ENCODE measurements at places on chromosomes 7 and 10.

GRCh38 chr7:33719059-33719581, 186.2 kb upstream of the BMPER start:
- DNase-seq: no peak

GRCh38 chr10:63901228-63901627, 380.0 kb downstream of the REEP3 start:
- DNase-seq: no peak

DNA sequence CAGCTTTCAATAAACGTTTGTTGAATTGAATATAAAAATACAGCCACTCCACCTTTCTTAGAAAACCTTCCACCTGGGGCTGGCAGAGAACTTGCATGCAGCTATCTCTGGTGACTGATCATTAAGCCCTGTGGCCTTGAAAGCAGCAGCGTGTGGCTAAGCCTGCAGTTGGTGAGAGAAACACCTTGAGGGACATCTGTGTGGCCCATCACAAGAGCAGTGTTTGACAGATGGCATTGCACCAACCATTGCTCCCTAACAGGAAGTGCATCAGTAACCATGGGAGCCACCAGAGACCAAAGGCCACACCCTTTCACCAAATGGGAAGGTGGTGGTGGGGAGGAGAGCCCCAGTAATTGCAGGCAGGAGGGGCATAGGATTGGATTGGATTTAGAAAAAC, 22.4 kb downstream of the RHOBTB1 start:
- no peak for DNase-seq

DNA sequence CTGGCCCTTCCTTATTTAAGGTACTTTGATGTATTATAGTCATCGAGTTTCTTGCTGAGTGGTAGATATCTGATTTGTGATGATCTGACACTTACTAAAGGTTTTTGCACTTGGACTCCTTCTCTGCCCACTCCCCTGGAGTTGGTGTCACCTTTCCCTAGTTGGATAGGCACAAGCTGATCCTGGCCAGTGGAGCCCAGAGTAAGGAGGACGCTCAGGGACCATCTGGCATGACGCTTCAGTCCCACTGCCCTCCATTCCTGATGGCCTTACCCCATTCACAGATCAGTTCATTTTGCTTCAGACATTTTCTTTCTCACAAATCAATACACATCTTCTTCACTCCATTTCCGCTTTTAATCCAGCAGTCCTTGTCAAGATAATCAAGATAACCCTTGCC, 20.1 kb downstream of the ASB15 start:
- DNase-seq: no peak

GRCh38 chr7:134933460-134934068, 52.7 kb upstream of the AGBL3 start:
- DNase-seq: no peak

- no peak for DNase-seq
Measured at GRCh38 chr10:44853148-44853734, 57.9 kb upstream of the TMEM72 start.

- DNase-seq: no peak
Measured at GRCh38 chr10:58137813-58138212, 129.9 kb downstream of the IPMK start.

DNA sequence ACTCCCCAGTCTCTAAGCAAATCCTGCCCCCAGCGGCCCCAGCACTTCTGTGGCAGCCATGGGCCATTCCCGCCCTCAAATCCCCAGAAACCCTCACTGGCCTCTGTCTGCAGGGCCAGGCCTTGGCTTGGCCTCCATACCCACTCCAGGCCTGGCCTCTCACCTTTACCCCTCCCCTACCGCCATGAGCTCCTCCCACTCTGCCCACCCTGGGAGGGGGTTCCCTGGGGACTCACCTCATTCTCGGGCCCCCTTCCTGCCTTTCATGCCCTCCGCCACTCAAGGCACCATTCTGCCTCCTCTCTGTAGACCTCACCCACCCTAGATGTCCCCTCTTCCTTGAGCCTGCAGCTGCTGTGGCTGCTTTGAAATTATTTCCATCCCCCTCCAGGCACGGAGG, 41.0 kb downstream of the PRF1 start:
- DNase-seq: no peak

DNA sequence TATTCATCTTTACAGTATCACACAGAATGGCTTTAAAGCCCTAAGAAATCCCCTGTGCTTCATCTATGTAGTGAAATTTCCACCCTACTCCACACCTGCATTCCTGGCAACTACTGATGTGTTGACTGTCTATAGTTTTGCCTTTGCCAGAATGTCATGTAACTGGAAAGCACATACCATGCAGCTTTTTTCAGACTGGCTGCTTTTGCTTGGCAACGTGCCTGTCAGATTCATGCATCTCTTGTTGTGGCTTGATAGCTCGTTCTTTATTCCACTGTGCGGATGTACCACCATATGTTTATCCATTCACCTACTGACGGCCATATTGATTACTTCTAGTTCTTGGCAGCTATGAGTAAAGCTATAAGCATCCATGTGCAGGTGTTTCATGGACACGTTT, 30.6 kb downstream of the RBM17 start:
- DNase-seq: no peak

GRCh38 chr7:18495412-18496340, at the start of gene HDAC9:
Gene HDAC9 (plus strand): TSS chr7:18495749. CDS start chr7:18496303, 554 bp downstream.
- no peak for DNase-seq

DNA sequence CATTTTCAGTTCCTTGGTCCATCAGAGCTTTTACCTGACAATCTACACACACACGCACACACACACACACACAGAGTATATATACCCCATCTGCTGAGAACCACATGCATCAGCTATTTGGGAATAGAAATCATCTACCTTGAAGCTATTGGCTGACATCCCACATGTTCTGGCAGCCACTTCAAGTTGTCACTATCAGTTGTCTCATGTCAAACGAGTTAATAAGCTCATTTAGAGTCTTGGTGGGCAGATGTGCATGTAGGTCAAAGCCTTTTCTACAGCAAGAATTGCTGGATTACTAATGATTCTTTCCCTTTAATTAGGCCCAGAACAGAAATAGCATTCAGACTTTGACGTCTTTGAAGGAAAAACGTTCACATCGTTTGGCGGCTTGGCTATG, 36.8 kb downstream of the COL28A1 start:
- DNase-seq: no peak

GRCh38 chr7:151984612-151985011, 28.4 kb downstream of the GALNTL5 start:
- no peak for DNase-seq

- DNase-seq: no peak
Measured at GRCh38 chr7:23410446-23411183, 59.7 kb downstream of the IGF2BP3 start.

GRCh38 chr7:104791080-104791479, 222.9 kb upstream of the KMT2E start:
- DNase-seq: no peak

- no peak for DNase-seq
Measured at GRCh38 chr10:82162549-82163195, 287.7 kb downstream of the NRG3 start.

DNA sequence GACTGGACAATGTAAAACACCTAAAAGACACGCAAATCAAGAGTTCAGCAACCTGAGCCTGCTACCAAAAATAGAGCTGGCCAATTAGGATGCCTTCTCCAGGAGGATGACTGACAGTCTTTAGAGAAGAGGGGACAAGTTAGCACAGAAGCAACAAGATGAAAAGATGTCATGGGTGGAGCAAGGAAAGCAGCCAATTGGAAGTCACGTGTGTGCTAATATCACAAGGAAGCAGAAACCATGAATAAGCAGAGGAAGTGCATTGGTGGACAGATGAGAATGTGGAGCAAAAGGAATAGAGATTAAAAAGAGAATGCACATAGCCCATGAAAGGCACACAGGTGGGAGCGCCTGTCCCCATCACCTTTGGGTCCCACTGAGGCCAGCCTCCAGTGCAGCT, 148.1 kb downstream of the SLC25A13 start:
- no peak for DNase-seq

GRCh38 chr10:53315709-53316108, 543.1 kb upstream of the MBL2 start:
- DNase-seq: no peak

GRCh38 chr7:87404674-87405073, 59.2 kb downstream of the CROT start:
- no peak for DNase-seq

DNA sequence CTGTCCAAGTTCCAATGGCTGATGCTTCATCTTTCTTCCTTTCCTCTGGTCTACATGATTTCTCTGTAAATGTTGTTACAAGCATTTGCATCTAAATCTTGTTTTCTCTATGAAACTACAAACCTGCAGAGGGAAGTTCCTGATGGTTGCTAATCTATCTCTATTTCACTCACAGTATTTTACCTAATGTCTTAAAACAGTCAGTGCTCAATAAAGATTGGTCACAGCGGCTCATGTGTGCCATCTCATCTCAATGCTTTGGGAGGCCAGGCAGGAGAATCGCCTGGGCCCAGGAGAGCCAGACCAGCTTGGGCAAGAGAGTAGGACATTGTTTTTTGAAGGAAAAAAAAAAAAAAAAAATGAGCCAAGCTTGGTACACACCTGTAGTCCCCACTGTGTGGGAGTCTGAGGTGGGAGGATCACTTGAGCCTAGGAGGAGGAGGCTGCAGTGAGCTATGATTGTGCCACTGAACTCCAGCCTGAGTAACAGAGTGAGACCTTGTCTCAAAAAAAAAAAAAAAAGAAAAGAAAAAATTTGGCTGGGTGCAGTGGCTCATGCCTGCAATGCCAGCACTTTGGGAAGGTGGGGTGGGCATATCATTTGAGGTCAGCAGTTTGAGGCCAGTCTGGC, 71.3 kb upstream of the ARMC3 start:
- no peak for DNase-seq

DNA sequence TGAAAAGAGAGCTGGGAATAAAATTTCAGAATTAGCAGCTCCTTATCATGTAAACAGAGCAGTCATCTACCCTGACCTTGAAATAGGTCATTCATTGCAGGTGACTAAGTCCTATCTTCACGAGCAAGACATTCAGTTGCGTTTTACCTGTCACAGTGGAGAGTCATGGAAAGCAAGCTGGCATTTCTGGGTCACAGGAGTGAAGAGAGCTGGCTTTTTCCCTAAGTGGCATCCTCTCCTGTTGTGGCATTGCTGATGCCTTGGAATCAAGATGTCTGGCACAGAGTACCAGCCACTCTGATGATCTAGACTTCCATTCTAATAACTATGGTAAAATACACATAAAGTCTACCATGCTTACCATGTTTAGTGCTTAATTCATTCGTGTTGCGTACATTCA, 70.8 kb downstream of the SCRN1 start:
- DNase-seq: no peak

GRCh38 chr7:140674899-140675701, 2.4 kb downstream of the ADCK2 start:
- DNase-seq: no peak

DNA sequence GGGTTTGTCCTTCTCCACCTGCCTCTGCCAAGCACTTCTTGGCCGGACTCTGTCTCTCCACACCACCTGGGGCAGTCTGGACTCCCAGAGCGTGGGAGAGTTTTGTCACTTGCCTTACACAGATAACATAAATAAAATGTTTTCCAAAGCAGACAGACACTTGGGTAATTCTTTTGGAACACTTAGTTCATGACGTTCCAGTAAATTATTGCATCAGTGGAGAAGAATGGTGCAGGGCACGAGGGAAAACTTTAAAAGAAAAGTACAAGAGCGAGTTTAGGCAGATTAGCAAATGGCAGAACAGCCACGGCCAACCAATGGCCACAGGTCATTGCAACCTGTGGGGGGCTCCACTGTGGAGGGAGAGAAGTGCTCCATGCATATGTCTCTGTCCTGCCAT, 170.6 kb upstream of the GRB10 start:
- no peak for DNase-seq

DNA sequence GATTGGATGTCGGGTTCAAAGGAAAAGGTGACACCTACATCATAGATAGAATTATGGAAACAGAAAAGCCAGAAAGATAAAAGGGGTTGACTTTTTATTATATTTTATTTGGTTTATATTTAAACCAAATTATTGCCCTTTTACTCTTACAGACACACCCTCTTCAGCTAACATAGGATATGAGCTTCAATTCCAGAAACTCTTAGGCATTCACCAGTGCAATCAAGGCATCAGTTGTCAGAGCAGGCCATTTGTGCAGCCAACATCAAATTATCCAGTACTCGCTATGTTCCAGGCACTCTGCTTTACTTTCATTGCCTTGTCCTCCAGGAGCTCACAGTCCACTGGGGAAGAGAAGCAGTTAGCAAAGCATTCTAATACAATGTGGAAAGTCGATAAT, 347.5 kb downstream of the TFEC start:
- DNase-seq: no peak

GRCh38 chr7:100130608-100131453, 4.1 kb downstream of the MBLAC1 start:
- DNase-seq: peak; percentile 82

GRCh38 chr10:19468413-19468812, 347.8 kb upstream of the PLXDC2 start:
- DNase-seq: no peak

DNA sequence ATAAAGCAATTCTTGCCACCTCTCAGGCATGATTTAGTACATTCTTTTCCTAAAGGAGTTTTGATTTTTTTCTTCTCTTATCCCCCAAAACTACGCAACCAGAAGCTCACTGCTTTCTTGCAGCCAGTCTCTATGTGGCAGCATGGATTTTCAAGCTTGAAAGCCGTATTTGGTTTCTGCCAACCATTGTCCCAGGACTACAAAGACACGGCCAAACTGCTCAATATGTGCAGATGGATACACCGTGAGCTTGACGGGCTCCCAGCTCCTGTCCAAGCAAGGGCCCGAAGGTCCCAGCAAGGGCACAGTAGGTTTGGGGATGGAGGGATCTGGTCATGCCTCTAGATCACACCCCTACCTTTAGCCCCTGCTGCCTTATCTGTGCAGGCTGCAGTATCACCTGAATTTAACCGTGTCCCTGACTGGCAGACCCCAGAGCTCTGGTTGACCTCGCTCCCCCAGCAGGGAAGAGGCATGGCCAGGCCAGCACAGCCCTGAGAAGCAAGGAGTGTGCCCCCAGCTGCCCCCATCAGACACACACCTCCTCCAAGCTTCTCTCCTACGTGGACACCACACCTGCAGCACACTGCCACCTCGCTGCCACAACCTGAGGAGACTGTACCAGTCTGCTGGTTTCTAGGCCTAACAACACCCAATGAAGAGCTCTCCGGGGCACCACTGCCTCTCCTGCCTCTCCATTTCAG, 86.8 kb downstream of the COBL start:
- DNase-seq: no peak

GRCh38 chr10:123140164-123140982, 4.6 kb downstream of the HMX3 start:
- no peak for DNase-seq

DNA sequence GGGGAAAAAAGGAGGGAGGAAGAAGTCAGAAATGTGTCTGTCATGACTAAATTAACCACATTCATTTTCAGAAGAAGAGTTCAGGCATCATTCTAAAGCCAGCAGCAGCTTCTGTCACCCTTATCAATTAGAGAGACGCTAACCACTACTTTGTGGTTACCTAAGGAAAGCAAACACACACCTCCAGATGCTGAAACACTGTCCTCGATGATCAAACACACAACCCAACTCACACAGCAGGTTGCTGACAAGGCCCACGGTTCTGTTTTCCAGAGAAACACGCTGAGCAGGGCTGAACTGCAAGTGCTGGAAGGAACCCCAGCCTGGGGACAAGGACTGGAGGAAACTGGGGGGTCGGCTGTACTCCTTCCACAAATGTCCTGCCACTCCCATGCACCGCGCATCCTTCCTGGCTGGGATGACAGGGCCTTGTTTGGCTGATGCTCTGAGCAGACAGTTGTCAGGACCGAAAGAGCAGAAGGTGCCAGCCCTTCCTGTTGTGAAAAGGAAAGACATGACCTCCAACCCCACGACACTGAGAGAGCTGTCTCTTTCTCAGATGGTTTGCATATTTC, 36.6 kb downstream of the PRKCQ start:
- peak; percentile 32 for DNase-seq

- no peak for DNase-seq
Measured at GRCh38 chr10:13158401-13158800, 3.0 kb upstream of the MCM10 start.
